T follicular helper cell (primary cell): ENCODE measurements at places on chromosomes 5 and 9.

DNA sequence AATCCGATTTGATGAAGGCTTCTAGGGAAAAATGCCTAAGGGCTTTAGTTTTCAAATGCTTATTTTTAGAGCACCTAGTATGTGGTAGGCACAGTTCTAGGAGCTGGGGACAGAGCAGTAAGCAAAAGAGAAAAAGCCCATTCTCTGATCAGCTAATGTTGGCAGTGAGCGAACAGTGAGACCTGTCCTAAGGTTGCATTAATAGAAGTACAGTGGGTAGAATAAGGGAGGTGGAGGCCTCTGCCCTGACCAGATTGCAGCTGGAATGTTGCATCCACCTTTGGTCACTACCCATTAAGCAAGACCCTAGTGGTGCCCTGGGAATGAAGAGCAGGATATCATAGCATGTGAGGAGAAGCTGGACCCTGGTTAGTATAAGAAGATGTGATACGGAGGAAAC is 20.1 kb downstream of the IL9 start:
- no peak for DNase-seq

DNA sequence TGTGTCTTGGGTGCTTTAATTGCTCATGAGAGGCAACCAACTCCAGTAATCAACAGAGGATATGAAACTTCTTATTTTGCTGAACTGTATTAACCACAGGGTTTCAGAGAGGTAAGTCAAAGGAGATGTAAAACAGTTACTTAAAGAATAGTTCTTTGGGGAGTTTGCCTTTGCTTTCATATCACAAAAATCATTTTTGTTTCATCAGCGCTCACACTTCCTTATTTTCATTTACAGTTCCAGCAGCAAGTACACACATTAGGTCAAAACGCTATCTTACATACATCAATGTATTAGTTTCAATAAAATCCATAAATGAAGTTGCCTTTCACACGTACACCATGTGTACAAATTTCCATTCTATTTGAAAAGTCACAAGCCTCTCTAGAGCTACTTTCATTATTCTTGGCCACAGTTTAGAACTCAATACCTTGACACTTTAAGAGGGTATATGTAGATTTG is 50.1 kb downstream of the ST8SIA4 start:
- no peak for DNase-seq

GRCh38 chr9:6219040-6219439 is 3.4 kb downstream of the IL33 start:
- DNase-seq, result no peak

DNA sequence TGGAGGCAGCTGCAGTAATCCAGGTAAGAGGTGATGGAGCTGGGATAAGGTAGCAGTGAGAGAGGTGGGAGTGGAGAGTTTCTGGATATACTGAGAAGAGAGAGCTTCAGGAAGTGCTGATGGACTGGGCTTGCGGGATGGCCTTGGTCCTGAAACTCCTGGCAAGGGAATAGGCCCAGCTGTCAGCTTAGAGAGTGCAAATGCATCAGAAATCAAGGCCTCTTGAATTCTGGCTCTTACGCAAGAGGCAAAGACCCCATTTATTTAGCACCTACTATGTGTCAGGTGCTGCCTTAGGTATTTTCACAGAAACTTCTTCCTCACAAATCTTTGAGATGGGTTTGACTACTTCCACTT is 227.2 kb upstream of the MAP3K1 start:
- no peak for DNase-seq

DNA sequence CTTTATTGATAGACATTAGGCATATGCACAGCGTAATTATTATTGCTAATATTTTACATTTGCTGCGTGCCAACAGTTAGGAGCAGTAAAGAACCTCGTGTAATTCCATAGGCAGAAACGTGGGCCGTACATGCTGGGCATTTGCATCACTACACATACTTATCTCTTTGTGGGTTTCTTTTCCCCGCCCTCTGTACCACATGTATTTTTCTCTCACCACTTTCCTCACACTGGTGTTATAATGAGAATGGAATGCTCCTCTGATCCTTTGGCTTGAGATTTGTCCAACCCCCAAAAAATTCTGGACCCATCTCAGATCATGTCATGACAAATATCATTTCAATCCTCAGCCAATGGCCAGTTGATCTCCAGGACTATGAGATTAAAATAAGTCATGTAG is 1952.6 kb upstream of the WWC1 start:
- DNase-seq, result no peak

- DNase-seq, result no peak
Observed at GRCh38 chr5:72108202-72109061, 1.2 kb downstream of the MAP1B start.

GRCh38 chr5:139243425-139243970 is 45.3 kb upstream of the SIL1 start:
- DNase-seq, result no peak

DNA sequence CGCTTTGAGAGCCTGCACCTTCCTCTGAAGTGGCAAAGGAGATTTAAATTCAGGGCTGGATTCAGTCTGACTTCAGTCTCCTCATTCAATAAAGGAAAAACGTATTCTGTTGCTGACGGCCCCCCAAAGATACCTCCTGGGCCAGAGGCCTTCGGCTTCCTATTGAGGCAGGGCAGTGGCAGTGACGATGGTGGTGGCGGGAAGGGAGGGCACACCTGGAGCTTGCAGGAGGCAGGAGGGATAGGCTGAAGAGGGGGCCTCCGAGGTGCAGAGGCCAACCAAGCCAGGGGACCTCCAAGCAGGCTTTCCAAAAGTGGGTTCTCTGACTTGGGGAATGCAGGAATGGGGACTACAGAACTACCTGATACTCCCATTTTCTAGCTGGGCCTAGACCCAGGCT is 15.9 kb downstream of the RNF44 start:
- no peak for DNase-seq

GRCh38 chr9:137390553-137391410 is 32.2 kb downstream of the EXD3 start:
- no peak for DNase-seq

- DNase-seq, result no peak
Observed at GRCh38 chr5:73382401-73382740, 66.2 kb downstream of the FOXD1 start.

GRCh38 chr9:107518037-107518807 is 28.7 kb upstream of the KLF4 start:
- no peak for DNase-seq

- no peak for DNase-seq
Observed at GRCh38 chr5:84384604-84385575, at the start of gene EDIL3. TSS of gene EDIL3 (minus strand) at chr5:84384880. CDS start at chr5:84384374, 506 bp downstream.

GRCh38 chr5:25950681-25951080 is 1087.7 kb downstream of the CDH9 start:
- no peak for DNase-seq

DNA sequence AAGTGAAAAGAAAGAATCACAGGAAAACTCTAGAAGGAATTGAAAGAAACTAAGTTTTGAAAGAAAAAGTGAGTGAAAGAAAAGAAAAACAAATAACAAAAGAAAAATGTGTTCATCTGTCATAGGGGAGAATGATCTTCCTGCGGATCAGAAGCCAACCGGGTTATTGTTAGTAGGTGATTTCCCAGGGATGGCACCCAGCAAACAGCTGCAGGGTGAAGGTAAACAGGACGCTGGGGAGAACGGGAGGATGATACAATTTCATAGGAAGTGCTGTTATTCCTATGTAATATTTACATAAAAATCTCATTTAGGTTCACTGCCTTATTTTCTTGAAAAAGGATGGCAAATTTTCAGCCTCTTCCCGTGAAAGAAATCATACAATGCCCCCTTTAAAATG is 72.4 kb upstream of the LHFPL2 start:
- no peak for DNase-seq

DNA sequence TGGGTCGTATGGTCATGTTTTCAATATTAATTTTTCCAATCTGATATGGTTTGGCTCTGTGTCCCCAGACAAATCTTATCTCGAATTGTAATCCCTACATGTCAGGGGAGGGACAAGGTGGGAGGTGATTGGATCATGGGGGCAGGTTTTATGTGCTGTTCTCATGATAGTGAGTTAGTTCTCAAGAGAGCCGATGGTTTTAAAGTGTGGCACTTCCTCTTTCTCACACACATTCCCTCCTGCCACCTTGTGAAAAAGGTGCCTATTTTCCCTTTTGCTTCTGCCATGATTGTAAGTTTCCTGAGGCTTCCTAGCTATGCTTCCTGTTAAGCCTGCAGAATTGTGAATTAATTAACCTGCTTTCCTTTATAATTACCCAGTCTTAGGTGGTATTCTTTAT is 309.1 kb upstream of the GRIN3A start:
- no peak for DNase-seq

GRCh38 chr5:155128786-155129512 is 115.4 kb downstream of the KIF4B start:
- DNase-seq, result no peak

GRCh38 chr5:142816531-142817430 is 46.6 kb downstream of the ARHGAP26 start:
- no peak for DNase-seq

- DNase-seq, result no peak
Observed at GRCh38 chr5:54133917-54134316, 176.5 kb downstream of the ARL15 start.

DNA sequence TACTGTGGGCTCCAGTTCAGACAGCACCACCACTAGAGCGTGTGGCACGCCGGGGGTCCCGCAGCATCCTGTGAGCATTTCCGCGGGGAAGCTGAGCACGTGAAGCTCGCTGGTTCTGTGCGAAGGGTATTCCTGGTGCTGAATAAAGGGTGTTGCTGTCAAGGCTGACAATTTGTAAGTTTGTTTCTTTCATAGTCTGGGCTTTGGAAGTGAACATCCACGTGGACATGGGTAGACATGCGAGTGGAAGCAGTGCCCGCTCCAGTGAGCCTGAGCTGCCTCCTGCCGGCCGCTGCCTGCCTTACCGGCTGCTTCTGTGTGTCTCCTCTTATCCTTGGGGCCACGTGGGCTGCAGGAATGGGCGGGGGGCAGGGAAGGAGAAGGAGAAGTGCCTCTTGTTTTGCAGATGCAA is 14.7 kb downstream of the NDUFS6 start:
- no peak for DNase-seq

GRCh38 chr5:149153751-149154610 is 12.7 kb downstream of the ABLIM3 start:
- DNase-seq, result no peak

DNA sequence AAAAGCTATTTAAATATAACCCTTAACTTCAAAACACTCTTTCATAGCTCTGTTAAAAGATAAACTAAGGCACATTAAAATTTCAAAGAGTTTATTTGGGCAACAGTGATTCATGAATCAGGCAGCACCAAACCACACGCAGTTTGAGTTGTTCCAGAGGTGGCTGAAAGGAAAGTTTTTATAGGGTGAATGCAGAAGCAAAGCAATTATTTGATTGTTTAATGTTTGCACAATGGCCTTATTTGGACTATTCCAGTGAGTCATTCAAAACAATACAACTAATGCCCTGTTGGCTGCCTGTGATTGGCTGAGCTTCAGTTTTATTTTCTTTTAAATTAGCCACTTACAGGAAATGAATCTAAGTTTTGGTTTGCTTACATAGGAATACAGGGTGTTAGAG is 125.3 kb downstream of the CEP120 start:
- no peak for DNase-seq

DNA sequence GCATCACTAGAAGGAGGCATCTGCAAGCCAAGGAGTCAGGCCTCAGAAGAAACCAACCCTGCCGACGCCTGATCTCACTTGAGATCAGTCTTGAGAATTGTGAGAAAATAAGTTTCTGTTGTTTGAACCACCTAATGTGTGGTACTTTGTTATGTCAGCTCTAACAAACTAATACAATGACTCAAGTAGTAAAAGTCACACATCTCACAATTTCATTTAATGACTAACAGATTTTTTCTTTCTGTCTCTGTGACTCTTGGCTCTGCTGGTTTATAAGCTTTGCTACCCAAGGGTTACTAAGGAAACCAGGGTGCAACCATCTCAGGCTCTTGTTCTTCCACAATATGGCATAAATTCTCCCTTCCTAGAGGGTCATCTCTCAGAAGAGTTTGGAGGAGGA is 315.8 kb upstream of the GRAMD2B start:
- DNase-seq, result no peak

GRCh38 chr5:98187945-98188344 is 585.5 kb upstream of the RGMB start:
- no peak for DNase-seq

DNA sequence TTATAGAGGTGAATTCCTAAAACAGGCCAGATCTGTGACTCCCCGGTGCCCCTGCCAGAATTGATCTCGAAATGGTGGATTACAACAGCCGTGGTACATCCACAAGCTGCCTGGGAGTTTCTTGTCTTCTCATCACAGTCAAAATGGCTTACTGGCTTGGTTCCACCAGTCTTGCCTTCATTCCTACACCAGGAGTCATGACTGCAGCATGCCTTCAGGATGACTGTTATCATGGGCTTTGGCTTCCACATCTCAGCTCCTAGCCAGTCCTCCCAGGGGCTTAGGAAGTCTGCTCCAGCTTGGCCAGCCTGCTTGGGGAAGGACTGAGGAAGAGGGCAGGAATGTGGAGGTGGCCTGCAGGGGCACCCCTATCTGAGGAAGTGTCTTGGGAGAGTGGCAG is 132.9 kb upstream of the NR3C1 start:
- DNase-seq, result no peak

DNA sequence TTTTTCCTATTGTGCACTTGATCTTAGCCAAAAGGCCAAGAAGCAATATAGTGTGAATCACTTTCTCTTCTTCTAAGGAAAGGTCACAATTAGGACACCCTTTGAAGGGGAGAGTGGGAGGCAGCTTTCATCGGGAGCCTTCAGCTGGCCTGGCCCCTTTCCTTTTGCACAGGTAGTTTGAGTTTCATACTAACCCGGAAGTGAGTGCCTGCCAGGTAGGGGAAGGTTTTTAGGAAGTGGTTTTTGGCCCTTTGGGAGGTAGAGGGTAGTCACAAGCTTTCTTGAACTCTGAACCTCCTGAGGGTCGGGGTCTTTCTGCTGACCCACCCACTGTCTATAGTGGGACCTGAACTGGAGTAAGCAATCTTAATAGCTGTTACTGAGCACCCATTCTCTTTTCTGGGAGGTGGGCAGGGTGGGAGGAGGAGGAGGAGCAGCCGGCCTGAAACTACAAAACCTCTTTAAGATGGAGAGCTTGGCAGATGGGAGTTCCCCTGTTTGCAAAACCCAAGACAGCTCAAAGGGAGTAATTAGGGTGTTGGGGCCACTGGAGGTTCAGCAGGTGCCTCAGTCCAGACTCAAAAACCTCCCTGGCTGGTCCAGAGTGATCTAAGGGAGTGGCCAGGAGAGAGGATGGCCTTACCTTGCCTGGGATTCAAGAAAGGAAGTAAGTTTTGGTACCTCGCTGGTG is 6.0 kb downstream of the LARP1 start:
- peak; percentile 3 for DNase-seq

GRCh38 chr5:177116631-177117373 is 16.8 kb upstream of the NSD1 start:
- DNase-seq, result peak; percentile 70

GRCh38 chr9:130450344-130451003 is 5.7 kb downstream of the ASS1 start:
- no peak for DNase-seq

- no peak for DNase-seq
Observed at GRCh38 chr5:106698169-106698568, 972.6 kb downstream of the EFNA5 start.
